Caco-2 (cell line): ENCODE measurements at places on chromosomes 1 and 21.
A peak's percentile ranks its signal among the peaks of the same experiment; 100 is the strongest.

DNA sequence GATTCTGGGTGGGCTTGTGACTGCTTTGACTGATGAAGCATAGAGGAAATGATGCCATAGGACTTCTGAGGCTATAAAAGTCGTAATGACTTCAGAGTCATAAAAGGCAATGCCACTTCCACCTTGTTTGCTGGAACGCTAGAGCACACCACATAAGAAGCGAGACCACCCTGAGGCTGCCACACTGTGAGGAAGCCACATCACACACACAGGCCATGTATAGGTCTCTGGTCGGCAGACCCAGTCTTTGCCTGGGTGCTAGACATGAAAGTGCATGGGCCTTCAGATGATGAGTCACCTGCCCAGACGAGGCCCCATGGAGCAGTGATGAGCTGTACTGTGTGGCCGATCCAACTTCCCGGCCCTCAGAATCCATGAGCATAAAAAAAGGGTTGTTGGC lies 14.2 kb upstream of the KANK4 start:
- no peak for DNase-seq

GRCh38 chr1:68151690-68152089 lies 80.6 kb downstream of the WLS start:
- no peak for DNase-seq

DNA sequence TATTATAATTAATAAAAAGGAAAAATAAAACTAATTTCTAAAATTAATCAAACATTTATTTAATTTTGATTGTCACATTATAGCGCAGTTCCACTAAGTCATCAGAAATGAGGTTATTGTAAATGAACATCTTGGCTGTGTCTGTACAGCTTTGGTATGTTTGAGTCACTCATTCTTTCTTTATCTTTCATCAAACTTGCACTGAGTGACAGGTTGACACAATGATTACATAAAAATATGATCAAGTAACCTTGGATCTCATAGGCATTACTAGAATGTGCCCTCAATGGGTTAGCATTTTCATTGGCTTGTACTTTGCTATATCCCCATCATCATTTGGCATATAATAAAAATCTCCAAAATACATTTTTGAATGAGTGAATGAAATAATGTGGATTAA lies 1353.2 kb upstream of the ADGRL2 start:
- DNase-seq, result no peak

DNA sequence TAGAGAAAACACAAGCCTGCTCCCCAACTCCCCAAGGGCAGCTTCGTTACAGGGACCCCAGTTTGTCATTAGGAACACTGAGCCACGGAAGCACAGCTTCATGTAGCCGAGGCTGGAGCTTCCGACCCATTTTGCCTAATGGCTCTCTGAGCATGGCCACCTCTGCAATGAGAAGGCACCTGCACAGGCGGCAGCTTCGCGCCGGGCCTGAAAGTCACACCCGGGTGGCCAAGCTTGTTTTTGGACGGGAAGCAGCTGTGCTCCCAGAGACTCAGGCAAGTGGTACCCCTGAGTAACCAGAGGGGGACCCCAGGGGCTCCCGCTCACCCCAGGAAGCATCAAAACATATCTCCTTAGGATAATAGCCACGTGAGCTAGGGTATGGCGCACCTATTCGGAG lies 80.9 kb downstream of the SLC66A1 start:
- DNase-seq, result no peak

- no peak for DNase-seq
Measured at GRCh38 chr1:240100371-240100934, 8.8 kb downstream of the FMN2 start.

- no peak for DNase-seq
Measured at GRCh38 chr1:57866998-57867397, 443.1 kb upstream of the DAB1 start.

- no peak for DNase-seq
Measured at GRCh38 chr1:166133276-166133841, 33.4 kb downstream of the FAM78B start.

DNA sequence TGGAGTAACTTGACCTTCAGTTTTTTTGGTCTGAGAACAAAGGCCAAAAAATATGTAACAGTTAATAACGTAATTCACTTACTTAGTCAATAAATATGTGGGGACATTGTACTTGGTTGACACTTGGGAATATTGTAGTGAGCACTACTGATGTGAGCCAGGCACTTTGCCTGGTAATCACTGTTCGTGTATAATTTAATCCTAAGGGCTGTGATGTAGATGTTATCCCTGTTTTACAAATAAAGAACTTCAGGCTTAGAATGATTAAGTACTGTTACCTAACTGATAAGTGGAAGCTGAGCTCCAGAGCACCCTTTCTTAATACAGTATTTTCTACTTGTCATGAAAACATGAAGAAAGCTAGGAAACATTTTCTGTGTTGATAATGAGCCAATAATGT lies 28.0 kb downstream of the PTBP2 start:
- no peak for DNase-seq

DNA sequence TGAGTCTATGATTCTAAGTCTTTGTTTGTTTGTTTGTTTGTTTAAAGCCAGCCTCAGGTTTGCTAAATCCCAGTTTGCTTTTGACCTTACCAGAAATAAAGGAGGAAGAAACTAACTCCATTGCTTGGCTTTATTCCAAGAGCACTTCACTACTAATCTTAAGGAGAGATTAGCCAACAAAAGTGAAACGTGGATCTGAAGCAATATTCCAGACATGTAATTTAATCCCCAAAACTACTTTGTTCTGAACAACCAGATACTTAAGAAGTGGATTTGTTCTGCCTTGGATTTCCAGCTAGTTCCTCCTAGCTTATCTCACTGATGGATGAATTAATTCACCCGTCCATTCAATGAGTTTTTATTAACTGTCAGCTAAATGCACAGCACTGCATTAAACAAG lies 15.9 kb upstream of the CEP350 start:
- DNase-seq, result no peak

- DNase-seq, result no peak
Measured at GRCh38 chr1:2624735-2625300, 8.0 kb downstream of the MMEL1 start.

DNA sequence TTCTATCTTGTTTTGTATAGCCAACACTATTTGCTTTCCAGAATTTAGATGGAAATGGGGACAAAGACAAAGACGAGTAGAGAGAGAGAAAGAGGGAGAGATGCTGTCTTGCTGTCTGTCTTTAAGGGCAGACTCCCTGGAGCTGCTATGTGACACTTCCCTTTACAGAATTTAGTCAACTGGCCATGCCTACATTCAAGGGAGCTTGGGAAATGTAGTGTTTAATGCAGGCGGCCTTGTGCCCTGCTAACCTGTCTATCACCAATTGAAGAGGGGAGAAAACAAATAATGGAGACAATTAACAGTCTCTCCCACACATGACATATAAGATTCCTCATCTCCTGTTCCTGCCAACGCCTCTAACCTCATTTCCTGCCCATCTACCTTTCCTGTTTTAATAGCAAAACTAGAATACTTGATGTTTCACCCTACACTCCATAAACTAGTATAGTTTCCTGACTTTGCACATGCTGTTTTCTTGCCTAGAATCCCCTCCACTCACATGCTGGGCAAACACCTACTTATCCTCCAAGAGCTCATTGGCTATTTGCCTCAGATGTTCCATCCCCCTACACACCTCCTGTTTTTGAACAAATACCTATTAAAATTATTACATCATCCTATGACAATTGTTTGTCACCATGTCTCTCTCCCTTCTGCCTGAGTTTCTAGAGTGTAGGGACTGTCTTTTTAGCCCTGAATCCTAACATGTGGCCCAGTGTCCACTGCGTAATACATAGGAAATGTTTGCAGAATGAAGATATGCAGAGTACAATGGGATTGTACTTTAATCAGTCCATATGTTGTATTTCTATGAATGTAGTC lies 117.2 kb downstream of the SLC25A24 start:
- no peak for DNase-seq

GRCh38 chr1:24990779-24991641 lies 60.9 kb upstream of the RUNX3 start:
- DNase-seq, result no peak

- DNase-seq, result peak; percentile 40
Measured at GRCh38 chr1:5637171-5637570, 355.1 kb downstream of the NPHP4 start.

DNA sequence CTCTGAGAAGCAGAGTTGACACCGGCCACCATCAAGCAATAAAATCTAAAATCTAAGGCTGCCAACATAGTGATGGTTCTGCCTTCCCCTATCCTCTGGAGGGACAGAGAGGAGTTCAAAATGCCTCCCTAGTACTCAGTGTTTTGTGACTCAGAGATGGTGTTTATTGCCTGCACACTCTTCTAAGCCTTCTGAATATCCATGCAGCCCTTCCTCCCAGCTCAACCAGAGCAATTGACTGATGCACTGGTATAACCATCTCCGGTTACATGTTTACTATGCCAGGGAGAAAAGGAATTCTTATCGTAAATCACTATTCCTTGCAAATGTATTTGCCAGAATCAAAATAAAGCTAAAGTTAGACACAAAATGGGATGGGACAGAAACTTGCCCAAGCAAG lies 132.9 kb upstream of the RAB4A start:
- DNase-seq, result no peak

GRCh38 chr1:153447498-153448170 lies 12.8 kb downstream of the S100A7 start:
- no peak for DNase-seq

- DNase-seq, result no peak
Measured at GRCh38 chr1:212959266-212960220, 9.2 kb downstream of the VASH2 start.

DNA sequence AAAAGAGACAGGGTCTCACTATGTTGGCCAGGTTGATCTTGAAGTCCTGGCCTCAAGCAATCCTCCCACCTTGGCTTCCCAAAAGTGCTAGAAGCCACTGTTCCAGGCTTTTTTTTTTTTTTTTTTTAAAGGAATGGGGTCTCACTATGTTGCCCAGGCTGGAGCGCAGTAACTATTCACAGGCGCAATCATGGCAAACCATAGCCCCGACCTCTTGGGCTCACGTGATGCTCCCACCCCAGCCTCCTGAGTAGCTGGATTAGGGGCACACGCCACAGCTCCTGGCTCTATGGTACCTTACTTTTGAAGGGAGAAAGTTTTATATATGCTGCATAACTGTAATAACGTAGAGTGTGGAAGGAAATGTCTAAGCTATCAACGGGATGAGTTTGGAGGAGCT lies 5.7 kb upstream of the ATP13A2 start:
- DNase-seq, result peak; percentile 7

- peak; percentile 45 for DNase-seq
Measured at GRCh38 chr1:241627453-241628259, 12.5 kb downstream of the CHML start.

- DNase-seq, result no peak
Measured at GRCh38 chr1:57485643-57486042, 61.8 kb upstream of the DAB1 start.

- DNase-seq, result no peak
Measured at GRCh38 chr1:98287626-98288025, 366.8 kb upstream of the DPYD start.

DNA sequence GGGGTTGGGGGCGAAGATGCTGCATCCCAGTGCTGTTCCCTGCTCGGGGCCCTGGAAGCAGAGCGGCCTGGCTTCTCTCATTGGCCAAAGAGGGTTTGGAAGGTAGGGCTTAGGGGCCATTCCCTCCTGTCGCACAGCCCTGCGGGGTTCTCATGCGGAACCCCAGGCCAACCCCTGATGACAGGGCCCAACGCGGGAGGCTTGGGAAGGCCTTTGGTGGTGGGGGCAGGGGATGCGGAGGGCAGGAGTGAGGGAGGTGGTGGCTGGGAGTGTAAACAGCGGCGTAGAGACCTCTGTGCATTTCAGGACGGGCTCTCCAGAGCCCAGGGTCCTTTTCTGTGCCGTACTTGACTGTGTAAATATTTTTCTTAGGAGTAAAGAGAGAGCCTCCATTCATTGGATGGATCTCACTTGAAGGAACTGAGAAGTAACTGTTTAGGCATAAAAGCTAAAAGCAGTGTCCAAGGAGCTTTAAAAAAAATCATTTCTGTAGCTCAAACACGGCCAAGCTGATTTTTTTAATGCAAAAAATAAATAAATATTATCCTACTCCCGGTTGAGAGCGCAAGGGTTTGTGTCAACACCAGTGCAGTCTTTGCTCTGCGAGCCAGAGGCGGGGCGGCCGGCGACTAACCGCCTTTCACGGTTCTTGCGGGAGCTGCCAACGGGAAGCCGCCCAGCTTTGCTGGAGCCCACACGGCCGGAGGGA lies 169.1 kb downstream of the PRDM16 start:
- no peak for DNase-seq

DNA sequence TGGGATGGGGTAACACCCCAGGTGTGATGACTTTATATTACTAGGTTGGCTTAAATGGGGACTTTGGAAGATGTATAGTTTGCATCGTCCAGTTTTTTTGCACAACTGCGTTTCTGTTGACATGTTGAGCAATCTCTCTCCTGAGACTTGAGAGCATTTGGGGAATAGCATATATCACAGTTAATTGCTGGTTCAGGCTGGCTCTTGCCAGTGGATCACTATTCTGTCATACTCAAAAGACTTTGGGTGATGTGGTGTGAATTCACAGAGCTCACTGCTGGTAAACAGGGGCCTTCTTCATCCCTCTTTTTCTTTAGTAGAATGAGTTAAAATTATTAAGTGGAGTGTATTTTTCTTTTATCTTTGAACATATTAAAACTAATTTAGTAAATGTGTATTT lies 44.3 kb downstream of the LHX9 start:
- no peak for DNase-seq

GRCh38 chr1:25699500-25700143 lies 83.0 kb downstream of the MAN1C1 start:
- no peak for DNase-seq

DNA sequence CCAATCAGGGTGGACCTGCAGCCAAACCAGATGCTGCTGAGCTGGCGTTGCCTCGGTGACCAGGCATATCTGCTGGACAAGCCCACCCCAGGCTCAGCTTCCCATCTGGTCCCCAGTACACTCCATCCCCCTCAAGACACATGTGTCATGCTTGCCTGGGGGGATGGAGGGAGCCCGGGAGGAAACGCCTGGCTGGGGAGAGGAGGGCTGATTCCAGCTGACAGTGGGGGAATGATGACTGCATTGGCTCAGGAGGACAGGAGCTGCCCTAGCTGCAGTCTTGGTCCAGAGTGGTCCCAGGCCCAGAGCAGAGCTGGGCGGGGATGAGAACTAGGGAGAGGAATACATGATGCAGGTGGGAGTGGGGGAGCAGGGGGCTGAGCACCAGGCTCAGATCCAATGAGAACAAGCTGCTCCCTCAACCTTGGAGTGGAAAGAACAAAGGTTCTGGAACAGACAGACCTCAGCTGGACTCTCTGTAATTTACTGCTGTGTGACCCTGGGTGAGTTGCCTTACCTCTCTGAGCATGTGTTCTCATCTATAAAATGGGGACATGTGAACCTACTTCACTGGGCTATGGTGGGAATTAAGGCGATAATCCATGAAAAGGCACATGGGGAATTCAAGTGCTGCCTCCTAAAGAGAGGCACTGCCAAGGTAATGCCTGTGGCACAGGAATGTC lies 23.1 kb upstream of the ECE1 start:
- no peak for DNase-seq

DNA sequence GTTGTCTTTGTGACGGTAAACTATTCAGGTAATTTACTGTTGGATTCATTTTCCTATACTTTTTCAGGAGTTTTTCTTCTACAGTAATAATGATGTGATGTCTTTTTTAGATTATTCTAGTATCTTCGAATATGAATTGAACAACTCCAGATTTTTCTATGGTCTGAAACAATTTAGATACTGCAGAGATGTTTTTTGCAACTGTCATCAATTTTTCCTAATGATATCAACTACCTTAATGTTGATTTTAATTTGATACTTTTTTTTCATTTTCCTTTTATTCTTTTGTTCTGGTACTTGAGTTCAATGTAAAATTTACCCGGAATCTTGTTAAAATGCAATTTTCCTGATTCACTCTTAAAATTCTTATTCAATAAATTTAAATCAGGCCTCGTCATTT lies 110.4 kb downstream of the KCNT2 start:
- no peak for DNase-seq

GRCh38 chr1:215835951-215836350 lies 268.8 kb downstream of the KCTD3 start:
- no peak for DNase-seq
